CD4-positive, alpha-beta T cell treated with Interleukin-17A for 1 hour (primary cell): ENCODE measurements at places on chromosomes 1 and 21.

DNA sequence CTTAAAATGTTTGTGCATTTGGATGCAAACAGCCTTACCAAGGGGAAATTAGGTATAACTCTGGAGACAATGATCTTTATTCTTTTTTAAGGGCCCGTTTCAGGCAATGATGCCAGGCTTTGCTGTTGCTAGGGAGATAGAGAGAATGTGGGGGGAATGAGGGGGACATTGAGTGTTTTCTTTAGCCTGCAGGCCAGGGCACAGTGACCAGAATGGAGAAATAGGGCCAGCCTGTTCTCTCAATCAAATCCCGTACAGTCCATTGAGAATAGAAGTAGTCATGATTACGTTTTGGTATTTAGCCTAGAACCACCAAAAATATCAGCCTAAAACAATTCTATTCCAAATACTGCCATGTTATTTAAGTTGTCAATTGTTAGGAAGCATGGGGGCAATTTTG is 49.0 kb downstream of the RGS7 start:
- DNase-seq, result no peak

GRCh38 chr1:218451415-218451814 is 106.3 kb downstream of the TGFB2 start:
- DNase-seq, result no peak

DNA sequence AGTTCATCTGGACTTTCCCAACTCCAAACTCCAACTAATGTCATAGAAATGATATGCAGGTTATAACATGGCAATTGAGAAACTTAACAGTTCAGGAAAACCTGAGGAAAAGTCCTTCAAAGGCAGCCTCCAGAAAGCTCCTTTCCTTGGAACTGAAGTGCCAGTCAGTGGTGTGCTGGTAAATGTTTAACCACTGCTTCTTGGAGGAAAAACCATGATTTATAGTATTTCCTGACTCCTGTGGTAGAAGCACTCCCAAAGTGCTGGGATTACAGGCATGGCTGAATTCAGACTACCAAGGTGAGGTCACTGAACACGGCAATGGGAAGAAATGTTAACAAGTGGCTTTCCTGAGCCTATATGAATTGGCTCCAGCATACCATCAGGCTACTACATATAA is 26.7 kb upstream of the ZNHIT6 start:
- no peak for DNase-seq

GRCh38 chr1:205989786-205990185 is 13.4 kb downstream of the RAB7B start:
- DNase-seq, result no peak

DNA sequence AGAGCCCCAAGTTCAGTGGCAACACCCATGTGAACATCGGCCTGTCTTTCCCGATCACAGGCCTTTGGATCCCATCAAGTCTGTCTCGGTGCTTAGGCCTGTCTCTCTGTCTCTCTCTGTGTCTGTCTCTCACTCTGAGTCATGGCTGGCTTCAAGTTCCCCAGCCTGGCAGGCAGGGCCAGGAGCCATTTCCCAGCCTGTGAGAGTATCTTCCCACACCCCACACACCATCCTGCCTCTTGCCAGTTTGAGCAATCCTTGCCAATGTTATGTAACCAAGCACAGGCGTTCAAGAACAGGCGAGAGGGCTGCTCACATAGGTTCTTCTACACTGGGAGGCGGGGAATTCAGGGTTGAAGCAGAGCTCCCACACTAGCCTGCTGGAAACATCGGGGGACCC is 70.0 kb upstream of the TMEM51 start:
- no peak for DNase-seq

- DNase-seq, result no peak
These were observed 30.2 kb downstream of the PRDX6 start for GRCh38 chr1:173507205-173507846.

GRCh38 chr1:71565262-71565661 is 484.4 kb upstream of the ZRANB2 start:
- DNase-seq, result no peak

DNA sequence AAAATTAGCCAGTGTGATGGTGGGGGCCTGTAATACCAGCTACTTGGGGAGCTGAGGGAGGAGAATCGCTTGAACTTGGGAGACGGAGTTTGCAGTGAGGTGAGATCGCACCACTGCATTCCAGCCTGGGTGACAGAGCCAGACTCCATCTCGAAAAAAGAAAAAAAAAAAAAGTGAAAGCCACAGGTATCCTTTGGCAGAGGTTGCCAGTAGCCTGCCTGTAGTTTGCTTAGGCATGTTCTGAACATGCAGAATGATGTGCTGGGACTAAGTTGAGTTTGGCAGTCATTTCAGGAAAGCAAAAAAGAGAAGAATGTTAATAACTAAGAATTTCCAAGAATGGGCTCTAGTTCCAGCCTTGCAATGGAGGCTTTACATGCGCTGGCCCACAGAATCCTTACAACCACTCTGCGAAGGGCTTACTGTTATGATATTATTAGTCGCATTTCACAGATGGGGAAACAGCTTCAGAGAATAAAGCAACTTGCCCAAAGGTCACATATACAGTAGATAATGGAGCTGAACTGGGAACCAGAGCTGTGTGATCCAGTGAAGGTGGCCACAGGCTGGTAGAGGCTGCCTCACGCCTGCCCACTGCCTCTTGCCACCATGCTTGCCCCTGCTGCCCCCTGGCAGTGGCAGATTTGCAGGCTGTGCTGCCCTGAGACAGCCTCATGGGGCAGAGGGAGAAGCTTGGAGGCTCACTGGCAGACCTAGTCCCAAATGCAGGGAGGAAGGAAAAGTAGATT is 66.5 kb upstream of the LYST start:
- no peak for DNase-seq

- no peak for DNase-seq
These were observed 257.2 kb downstream of the MRPL39 start for GRCh38 chr21:25350056-25350455.

- DNase-seq, result no peak
These were observed 71.0 kb upstream of the LRRC53 start for GRCh38 chr1:74583397-74583796.

DNA sequence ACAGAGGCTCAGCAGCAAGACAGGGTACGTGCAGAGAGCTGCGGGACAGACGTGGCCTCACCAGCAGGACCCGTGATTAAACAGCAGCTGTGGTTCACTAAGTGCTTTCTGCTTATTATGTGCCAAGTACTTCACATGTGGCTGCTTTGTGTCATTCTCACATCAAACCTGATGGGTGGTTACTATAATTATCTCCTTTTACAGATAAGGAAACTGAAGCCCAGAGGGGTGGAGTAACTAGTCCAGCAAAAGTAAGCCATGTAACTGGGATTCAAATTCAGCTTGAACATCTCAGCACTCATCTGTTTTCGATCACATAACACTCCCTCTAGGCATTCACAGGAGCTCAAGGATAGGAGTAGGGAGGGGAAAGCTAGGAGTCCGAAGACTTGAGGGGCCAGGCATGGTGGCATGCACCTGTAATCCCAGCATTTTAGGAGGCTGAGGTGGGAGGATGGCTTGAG is 50.8 kb upstream of the CLIC4 start:
- peak; percentile 36 for DNase-seq

- DNase-seq, result no peak
These were observed 71.1 kb upstream of the C8B start for GRCh38 chr1:57036641-57037579.

DNA sequence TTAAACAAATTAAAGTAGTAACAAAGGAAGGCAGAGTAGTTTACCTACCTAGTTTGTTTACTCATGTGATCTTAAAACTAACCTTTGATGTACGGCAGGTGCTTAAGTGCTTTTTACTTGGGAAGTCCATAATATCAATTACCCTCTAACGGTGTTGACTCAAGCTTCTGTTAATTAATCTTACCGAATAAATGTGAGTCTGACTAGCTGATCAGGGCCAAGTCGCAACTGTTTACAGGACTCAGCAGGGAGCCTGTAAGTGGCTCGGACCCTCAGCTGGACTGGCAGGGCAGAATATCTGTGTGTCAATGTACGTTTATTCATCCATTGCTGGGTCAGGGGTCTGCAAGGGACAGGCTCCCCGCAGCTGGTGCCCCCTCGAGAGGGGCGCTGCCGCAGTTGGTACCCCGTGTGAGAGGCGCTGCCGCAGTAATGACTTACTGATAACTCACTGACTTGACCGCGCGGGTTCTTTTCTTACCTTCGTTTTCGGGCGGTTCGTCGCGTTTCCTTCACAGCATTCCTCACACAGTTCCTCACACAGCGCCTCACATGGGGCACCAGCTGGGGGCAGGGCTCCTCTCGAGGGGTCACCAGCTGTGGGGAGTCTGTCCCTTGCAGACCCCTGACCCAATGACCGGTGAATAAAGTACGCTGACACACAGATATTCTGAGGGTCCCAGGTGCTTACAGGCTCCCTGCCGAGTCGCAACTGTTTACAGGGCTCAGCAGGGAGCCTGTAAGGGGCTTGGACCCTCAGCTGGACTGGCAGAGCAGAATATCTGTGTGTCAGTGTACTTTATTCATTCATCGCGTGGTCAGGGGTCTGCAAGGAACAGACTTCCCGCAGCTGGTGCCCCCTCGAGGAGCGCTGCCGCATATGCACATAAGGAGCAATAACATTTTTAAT is 3.0 kb downstream of the FMO1 start:
- DNase-seq, result no peak

- DNase-seq, result no peak
These were observed 5.9 kb upstream of the RBBP5 start for GRCh38 chr1:205127646-205128045.

- DNase-seq, result no peak
These were observed 43.5 kb upstream of the DPT start for GRCh38 chr1:168772428-168773060.

GRCh38 chr21:19120591-19120990 is 717.0 kb upstream of the TMPRSS15 start:
- no peak for DNase-seq

GRCh38 chr1:220137019-220137786 is 43.3 kb downstream of the IARS2 start:
- peak; percentile 66 for DNase-seq

DNA sequence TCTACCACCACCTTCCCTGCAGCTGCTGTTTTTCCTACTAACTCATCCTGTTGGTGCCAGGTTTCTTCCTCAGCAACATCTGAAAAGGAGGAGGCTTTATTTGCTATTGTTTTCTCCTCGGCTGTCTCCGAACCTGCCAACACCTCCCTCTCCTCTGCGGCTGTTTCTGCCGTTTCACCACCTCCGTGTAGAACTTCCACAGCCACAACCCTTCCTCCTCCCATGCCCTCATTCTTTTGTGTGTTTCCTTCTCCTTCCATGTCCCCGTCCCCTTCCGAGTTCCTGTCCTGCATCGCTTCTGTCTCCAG is 59.0 kb upstream of the LRRC53 start:
- DNase-seq, result no peak
